ENCODE measurements at places on chromosomes 12 and 14.
A peak's percentile ranks its signal among the peaks of the same experiment; 100 is the strongest.

GRCh38 chr12:6469609-6470374, 685 bp downstream of the VAMP1 start:
- no peak for DNase-seq

- DNase-seq = no peak
These were observed 122.5 kb downstream of the WIF1 start for GRCh38 chr12:64998371-64999147.

- DNase-seq = no peak
These were observed 14.6 kb downstream of the GNPNAT1 start for GRCh38 chr14:52776816-52777215.

- DNase-seq = no peak
These were observed 65.6 kb downstream of the FERMT2 start for GRCh38 chr14:52885230-52885629.

- DNase-seq = no peak
These were observed 192.8 kb upstream of the AMIGO2 start for GRCh38 chr12:47272412-47273190.

GRCh38 chr12:97452839-97453238, 9.8 kb upstream of the RMST start:
- no peak for DNase-seq

- DNase-seq = no peak
These were observed 194.4 kb downstream of the EFCAB11 start for GRCh38 chr14:89760086-89760485.

GRCh38 chr12:68440068-68440581, 108.0 kb upstream of the MDM1 start:
- no peak for DNase-seq

- DNase-seq = no peak
These were observed 14.0 kb upstream of the RABGGTA start for GRCh38 chr14:24285351-24285750.

DNA sequence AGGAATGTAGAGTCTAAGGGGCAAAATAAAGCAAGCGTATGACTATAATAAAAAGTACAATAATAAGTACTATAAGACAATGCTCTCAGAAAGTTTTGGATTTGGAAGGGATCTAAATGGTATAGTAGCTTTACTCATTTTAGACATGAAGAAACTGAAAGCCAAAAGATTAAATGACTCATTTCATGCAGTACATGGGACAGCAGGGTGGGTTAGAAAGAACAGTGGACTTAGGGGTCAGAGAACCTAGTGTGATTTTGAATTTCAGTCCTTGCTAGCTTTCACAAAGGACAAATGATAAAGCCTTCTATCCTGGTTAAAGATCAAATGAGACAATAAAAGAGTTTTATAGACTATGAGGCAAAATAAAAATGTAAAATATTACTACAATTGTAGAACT, 6.8 kb upstream of the LEMD3 start:
- no peak for DNase-seq

DNA sequence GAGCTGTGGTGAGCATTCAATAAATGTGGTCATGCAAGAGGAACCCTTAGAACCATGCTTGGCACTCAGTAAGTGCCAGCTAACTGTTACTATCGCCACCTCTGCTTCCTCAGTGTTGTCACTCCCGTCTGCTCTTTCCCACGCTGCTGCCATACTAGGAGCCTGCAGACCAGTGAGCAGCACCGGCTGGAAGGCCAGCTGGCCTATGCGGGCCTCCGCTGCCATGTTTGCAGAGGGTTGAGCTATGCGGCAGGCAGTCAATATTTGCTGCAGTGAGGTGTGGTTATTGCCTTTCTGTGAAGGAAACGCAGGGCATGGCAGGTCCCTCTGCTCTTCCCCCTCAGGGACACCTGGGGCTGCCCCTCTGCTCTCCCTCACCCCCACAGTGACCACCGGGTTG, 13.0 kb downstream of the KMT5A start:
- no peak for DNase-seq

DNA sequence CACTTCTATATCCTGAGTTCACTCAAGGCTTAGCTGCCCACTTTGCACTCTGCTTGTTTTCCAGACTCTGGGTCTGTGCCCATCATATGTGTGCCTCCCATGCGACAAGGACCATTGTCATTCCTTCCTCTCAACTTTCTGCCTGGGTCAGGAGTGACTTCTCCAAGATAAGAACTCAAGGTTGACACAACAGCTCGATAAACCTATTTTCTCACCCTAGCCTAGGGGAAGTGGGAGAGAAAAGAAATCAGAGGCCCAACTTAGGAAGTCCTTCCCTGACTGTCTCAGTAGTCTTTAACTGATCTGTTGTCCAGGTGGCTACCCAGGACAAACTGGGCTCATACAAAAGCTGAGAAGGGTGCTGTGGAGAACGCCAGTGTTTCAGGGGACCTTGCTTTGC, 1.7 kb downstream of the SMUG1 start:
- DNase-seq = no peak

GRCh38 chr14:64875350-64875749, 4.4 kb downstream of the SPTB start:
- no peak for DNase-seq

GRCh38 chr12:12872934-12873275, 18.5 kb upstream of the GPRC5A start:
- no peak for DNase-seq

- no peak for DNase-seq
These were observed 16.4 kb upstream of the PRIMA1 start for GRCh38 chr14:93804654-93805053.

GRCh38 chr12:101207086-101207780, 2.8 kb downstream of the SLC5A8 start:
- no peak for DNase-seq

DNA sequence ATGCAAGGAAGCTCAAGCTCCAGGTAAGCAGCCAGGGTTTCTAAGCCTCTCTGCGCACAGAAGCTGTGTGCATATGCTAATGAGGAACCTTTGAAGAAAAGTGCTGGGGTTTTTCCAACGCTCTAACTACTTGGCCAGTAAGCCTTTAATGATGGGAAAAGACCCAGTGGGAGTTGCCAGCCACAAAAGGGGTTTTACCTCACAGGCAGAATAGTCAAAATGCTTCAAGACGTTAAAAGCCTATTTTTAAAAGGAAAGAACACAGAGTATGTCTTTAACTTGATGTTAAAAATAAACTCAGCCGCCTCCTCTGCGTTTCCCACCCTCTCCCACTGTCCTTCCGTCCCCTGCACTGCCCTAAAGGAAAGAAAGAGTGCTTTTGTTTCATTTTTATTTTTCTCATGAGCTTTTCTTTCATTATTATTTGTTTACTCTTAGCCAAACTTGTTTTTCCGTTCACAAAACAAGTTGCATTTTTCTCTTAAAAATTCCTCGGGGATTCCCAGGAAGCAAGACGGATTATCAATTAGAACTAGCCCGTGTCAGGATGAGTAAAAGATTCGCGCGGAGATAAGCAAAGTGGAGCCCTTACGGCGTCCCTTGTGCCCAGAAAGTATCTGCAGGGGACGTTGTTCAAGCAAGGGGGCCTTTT, 209.8 kb upstream of the NUDT4 start:
- DNase-seq = peak; percentile 7

GRCh38 chr12:6752167-6752920, 597 bp downstream of the MLF2 start:
- no peak for DNase-seq

DNA sequence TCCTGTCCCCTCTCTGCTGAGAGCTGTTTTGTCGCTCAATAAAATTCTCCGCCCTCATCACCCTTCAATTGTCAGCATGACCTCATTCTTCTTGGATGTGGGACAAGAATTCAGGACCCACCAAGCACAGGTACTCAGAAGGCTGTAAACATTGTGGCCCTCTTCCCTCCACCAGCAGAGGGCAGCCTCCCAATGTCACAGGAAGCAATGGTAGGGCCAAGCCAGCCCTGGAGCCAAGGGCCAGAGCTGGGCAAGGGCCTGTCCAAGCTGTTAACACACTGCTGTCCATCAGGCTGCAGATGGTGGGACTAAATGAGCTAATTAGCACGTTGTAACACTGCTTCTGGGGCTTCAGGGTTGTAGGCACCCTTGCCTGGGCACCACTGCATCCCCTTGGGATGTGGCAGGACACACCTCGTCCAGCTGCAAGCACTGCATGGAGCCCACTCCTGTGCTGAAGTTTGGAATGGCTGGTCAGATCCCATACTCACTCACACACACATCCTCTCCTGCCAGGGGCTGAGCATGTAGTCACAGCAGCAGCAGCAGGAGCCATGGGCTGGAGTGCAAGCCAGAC, 62.7 kb upstream of the HECTD1 start:
- no peak for DNase-seq

DNA sequence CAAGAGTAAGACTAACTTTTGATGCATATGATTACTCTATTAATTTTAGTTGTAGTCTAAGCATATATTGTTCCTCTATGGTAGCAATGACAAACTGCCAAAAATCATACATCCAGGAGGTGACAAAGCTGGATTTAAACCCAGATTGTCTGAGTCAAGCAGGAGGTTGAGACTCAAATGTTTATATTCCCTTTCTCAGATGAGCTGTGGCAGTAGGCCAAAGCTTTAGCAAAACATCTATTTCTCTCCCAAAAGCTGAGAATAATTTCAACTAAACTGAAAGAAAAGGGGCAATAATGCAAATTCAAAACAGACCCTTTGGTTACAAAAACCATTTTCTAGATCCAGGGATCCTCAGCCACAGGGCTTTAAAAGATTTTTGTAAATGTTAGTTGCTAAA, 173.6 kb downstream of the SEC23A start:
- no peak for DNase-seq

GRCh38 chr14:24976602-24977001, 73.3 kb downstream of the STXBP6 start:
- DNase-seq = no peak

DNA sequence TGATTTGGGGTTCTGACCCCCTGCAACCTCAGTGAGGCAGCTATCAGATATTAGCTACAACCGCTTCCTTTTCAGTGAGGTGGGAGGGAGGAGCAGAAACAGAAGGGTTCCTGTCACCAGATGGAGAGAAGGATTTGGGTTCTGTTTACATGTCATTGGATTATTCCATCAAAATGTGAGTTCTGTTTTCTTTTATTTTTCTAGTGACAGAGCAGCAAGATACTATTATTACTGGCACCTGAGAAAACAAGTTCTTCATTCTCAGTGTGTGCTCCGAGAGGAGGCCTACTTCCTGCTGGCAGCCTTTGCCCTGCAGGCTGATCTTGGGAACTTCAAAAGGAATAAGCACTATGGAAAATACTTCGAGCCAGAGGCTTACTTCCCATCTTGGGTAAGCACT, 52.8 kb downstream of the FRMD6 start:
- no peak for DNase-seq

GRCh38 chr14:62916551-62916950, 128.7 kb downstream of the KCNH5 start:
- DNase-seq = no peak

DNA sequence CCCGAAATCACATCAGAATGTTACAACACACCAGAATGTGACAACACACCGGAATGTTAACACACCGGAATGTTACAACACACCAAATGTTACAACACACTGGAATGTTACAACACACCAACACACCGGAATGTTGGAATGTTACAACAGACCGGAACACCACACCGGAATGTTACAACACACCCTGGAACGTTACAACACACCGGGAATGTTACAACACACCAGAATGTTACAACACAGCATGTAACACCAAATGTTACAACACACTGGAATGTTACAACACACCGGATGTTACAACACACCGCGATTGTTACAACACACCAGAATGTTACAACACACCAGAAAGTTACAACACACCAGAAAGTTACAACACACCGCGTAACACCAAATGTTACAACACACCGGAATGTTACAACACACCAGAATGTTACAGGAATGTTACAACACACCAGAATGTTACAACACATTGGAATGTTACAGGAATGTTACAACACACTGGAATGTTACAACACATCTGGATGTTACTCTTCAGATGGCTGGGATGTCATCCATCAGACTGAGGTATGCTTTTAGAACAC, 21.1 kb downstream of the CHFR start:
- no peak for DNase-seq

- DNase-seq = no peak
These were observed 25.3 kb downstream of the MYBPC1 start for GRCh38 chr12:101619858-101620761.

- DNase-seq = no peak
These were observed 101.0 kb downstream of the DERA start for GRCh38 chr12:16012117-16012516.
